Sciatic nerve (tissue), 2 donors: ENCODE measurements at places on chromosomes 16 and 17.

DNA sequence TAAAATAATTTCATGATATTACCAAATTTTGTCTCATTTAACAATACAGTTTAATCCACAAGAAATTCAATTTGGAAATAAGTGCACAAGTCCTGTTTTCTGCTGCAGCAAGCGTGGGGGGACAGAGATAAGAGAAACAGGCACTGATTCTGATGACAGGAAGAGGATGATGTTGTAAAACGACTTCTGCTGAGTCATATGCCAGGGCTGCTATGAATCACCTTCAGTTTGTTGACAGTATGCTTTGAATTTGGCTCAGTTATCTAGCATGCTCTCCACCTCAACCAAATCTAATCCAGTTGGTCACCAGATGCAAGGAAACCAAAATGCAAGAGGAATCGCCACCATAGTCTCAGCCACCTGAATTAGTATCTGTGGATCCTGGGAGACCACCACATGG lies 244.1 kb upstream of the MON1B start:
- no peak for DNase-seq

DNA sequence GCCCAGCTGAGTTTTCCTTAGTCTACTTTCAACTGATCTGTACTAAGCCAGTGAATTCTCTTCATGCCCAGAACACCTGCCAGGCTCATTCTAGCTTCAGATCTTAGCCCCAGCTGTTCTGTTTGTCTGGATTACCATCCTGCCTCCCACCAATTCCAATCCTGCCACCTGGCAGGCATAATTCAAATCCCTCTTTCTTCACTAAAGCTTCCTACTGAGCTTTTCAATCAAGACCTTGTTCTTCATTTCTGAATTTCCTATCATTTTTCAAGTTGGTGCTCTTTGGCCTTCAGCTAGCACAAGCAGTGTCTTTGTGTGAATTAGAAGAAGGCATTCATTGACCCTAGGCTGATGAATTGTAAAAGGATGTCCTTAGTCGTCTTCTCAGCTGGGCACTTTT lies 357.6 kb downstream of the UTP18 start:
- no peak for DNase-seq

DNA sequence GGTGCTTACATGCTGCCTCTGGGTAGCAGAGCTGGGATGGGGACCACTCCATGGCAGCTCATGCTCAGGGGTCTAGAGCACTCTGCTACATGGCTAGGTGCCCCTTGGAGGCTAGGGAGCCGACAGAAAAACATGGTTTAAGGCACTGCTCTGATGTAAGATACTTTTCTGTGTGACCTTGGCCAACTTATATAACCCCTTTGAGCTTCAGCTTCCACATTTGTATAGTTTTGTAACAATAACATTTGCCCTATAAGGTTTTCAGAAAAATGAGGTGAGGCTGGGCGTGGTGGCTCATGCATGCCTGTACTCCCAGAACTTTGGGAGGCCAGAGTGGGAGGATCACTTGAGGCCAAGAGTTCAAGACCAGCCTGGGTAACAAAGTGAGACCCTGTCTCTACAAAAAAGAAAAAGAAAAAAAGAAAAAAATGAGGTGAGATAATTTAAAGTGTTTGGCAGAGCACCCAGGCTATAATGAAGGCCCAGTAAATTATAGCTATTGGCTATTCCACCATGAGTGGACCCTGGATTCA lies 3.2 kb downstream of the CES4A start:
- no peak for DNase-seq

GRCh38 chr16:48123104-48123788 lies 32.5 kb downstream of the ABCC12 start:
- DNase-seq, result no peak

- peak; percentile 22 for DNase-seq
Measured at GRCh38 chr17:64420143-64420670, 28.7 kb upstream of the MILR1 start.

GRCh38 chr17:76262732-76263344 lies 2.3 kb upstream of the UBALD2 start:
- no peak for DNase-seq

DNA sequence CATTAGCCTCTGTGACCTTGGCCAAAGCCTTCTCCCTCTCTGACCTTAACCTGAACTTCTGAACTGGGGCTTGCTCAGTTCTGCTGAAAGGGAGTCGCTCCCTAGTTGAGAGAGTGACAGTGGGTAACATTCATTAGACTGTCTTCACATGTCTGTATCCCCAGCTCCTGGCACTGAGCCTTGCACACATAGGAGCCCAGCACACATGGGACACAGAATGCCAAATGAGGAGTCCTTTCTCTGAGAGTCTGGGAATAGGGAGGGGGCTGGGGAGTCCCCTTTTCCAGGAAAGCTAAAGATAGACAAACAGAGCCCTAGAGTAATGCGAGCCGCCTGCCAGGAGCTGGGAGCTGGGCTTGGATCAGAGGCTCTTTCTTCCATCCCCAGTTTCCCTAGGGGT lies 2.5 kb downstream of the TAC4 start:
- no peak for DNase-seq

GRCh38 chr16:1159325-1159972 lies 6.5 kb downstream of the CACNA1H start:
- no peak for DNase-seq

GRCh38 chr16:51326131-51326856 lies 175.2 kb upstream of the SALL1 start:
- no peak for DNase-seq

DNA sequence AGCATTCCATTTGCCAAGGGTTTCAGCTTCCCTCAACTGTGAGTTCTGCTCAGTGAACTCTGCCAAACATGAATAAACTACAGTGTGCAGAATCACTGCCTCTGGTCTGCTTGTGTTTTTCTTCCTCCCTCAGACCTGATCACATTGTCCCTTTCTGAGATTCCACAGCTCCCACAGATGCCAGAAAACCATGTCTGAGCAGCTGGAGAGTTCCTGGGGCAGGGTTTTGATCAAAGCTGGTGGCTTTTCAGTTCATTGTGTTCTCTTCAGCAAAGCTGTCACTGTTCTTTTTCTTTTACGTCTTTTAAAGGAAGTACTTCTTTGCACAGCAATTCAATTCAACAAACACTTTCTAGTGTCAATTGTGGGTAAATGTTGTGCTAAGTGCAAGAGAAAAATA lies 555.8 kb downstream of the RBFOX1 start:
- no peak for DNase-seq

GRCh38 chr17:81400996-81401722 lies 5.9 kb downstream of the BAHCC1 start:
- DNase-seq, result no peak

DNA sequence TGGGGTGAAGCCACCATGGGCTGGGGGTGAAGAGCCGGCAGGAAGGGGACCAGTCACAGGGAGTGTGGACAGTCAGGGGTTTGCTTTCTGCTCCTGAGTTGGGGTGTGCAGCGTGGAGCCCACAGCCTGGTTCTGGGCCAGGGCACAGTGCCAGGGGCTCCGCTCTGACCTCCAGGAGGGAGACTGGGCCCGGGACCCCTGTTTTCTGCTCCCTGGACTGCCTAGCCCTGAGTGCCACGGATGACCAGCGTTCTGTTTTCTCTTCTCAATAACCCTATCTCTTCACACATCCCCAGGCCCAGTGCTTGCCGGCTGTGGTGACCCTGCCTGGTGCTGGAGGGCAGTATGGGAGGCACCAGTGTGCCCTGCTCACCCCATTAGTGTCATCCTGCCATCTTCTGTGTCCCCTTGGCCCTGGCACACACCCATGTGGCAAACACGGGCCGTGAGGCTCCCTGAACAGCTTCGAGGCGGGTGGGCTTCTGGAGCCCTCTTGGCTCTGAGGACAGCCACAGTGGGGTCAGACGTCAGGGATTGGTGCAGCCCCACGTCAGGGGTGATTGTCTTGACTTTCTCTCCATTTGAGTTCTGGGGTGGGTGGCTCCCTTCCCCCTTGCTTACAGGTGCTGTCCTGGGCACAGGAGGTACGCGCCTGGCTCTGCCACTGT lies 1.1 kb downstream of the CEMP1 start:
- no peak for DNase-seq

DNA sequence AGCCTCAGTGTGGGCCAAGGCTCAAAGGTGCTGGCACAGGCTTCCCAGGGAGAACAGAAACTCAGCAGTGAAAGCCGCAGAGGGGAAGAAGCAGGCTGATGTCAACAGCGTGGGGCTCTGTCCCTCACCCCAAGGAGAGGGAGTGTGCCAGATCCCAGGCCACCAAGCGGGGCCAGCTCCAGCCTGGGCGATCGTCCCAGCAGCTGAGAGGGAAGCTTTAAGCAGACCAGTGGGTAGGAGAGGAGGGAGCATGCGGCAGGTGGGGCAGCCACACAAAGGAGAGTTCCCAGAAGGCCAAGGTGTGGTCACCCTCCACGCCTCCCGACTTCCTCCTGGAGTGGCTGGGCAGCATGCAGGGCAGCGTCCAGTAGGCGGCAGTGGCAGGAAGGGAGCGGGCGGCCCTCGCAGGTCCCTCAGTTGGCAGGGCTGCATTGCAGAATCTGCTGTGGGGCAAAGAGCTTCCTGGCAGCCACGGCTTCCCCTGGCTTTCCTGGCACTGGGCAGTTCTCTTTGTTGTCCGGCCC lies 6.0 kb downstream of the SYNGR2 start:
- peak; percentile 82 for DNase-seq
